ENCODE measurements at places on chromosomes 2 and 18.

DNA sequence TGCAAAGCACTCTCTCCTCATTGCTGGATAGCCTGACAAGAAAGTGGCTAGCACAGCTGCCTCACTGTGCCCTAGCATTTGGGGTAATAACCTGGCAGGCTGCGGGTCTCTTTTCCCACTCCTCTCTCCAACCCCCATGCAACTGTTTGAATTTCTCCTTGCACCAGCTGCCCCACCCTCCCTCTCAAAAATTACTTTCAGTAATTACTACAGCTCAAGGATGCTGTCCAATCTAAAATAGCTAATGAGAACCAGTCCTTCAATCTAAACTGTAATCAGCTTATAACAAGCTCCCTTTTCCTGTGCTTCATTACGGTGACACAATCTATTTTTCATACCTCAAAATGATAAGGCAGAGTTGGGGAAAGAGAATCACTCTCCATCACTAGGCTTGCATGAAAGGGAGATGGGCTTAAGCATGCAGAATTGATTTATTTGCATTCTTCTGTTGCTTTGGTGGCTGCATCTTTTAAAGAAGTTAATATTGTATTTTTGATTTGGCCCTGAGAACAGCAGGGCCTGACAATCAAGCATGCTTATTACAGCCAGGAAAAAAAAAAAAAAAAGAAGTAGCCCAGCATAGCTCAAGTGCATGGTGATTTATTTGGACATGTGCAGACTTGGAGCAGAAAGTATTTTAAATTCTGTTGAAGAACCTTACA lies 881.8 kb downstream of the SLC4A3 start:
- DNase-seq, result no peak

DNA sequence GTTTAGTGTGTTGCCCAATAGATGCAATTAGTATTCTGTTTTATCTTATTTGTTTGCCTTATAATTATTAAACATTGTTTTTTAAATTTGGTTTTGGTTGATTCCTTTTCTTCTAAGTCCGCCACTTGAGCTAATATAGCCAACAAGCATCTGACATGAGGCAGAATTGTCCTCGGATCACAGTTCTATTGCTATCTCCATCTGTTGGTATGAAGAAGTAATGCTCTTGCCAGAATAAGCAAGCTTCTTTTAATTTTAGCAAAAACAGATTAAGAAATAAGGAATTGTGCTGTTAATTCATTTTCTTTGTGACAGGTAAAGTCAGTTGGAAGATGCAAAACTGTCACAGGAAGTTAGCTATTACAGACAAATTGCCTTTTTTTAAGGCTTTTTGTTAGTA lies 54.3 kb downstream of the R3HDM1 start:
- DNase-seq, result no peak

DNA sequence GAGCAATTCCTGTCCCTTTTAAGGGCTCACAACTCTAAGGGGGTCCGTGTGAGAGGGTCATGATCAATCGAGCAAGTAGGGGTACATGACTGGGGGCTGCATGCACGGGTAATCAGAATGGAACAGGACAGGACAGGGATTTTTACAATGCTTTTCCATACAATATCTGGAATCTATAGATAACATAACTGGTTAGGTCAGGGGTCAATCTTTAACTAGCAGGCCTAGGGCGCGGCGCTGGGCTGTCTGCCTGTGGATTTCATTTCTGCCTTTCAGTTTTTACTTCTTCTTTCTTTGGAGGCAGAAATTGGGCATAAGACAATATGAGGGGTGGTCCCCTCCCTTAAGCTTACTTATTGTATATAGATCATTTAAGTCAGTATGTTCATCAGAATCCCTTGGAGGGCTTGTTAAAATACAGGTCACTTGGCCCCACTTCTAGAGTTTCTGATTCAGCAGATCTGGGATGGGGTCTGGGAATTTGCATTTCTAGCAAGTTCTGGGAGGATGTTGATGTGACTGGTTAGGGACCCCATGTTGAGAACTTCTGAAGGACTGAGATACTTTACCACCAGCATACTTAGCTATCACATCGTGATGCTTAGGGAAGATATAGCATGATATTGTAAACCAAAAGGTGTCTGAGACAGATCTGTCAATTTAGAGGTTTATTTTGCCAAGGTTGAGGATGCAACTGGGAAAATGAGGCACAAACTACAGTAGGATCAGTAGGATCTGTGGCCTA lies 2.8 kb upstream of the INPP4A start:
- no peak for DNase-seq

DNA sequence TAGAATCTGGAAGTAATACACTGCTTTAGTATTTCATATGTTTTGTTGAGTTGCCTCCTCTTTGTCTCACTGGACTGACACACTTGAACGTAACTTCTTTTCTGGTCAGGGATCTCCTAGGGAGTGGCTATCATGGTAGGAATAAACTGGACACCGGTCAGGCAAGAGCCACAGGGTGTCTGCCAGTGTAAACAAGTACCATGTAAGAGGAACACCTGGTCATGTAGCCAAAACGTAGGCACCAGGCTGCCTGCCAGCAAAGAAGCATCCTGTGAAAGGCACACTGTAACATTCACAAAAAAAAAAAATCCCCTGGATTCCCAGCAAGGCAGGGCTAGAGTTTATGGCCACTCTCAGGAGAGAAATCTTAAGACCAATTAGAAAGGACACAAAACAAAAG lies 372.8 kb upstream of the RND3 start:
- DNase-seq, result no peak

DNA sequence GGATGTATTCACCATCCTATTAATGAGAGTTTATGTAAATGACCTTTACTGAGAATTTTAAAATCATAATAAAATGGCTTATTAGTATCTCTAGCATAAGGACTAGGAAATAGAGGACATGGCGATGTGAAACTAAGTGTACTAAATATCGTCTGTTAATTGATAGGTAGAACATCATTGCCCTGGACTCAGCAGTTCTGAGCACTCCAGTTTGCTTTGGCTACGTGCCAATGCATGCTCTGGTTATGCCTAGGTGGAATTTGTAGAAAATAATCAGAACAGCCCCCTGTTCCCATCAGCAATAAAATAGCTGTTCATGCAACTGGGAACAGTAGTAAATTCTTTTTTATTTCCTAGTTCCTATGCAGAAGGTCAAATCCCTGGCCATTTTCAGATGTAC lies 247.8 kb downstream of the DOK6 start:
- no peak for DNase-seq

- no peak for DNase-seq
These were observed 40.0 kb downstream of the AGAP1 start for GRCh38 chr2:235533616-235534385.

DNA sequence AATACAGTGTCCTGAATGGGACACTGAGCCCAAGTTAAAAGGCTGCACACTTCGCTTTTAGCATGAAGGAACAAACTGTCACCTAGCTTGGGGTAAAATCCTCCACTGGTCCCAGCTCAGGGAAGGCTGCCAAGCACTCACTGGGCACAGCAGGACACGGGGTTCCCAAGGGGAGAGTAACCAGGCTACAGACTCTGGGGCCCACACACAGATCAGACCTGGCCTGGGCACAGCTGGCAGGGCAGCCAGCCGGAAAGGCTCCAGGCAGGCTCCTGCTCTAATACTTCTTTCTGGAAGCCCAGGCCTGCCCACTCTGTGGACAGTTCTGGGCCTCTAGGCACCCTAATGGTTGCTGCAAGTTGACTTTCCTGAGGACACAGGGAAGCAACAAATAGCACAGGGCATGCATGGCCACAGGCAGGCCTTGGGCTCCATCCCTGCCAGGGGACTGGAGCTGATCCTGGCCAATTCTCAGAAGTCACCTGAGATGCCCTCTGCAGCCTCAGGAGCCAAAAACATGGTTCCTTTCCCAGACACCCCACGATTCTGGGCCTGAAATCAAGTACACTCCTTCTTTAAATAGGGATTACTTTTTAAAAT lies 18.7 kb upstream of the SULT1C3 start:
- no peak for DNase-seq

DNA sequence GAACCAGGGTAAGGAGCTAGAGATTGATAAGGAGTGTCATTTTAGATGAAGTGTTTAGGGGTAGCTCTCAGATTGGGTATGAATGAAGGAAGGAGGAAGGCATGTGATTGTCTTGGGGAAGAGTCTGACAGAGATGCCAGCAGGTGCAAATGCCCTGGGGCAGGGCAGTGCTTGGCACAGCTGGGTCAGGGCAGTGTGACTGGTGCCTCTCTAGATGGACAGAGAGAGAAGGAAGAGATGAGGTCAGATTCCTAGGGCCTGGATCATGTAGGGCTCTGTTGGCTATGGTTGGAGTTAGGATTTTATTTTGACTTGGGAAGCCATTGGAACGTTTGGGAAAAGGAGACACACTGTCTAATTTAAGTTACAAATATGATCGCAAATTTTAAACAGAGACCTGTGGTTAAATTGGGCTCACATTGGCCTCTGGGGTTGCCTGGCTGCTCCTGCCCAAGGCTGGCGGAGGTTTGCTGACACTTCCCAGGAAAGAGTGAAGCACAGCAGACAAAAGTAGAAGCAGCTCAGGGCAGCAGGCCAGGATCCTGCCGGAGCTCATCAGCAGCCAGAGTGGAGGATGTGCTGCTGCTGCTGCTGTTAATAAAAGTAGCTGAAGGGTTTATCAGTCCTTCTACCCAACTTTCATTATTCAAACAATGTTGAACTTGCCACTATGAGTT lies 32.7 kb upstream of the FHL2 start:
- no peak for DNase-seq

GRCh38 chr2:68909793-68910674 lies 38.8 kb upstream of the BMP10 start:
- peak; percentile 45 for DNase-seq

DNA sequence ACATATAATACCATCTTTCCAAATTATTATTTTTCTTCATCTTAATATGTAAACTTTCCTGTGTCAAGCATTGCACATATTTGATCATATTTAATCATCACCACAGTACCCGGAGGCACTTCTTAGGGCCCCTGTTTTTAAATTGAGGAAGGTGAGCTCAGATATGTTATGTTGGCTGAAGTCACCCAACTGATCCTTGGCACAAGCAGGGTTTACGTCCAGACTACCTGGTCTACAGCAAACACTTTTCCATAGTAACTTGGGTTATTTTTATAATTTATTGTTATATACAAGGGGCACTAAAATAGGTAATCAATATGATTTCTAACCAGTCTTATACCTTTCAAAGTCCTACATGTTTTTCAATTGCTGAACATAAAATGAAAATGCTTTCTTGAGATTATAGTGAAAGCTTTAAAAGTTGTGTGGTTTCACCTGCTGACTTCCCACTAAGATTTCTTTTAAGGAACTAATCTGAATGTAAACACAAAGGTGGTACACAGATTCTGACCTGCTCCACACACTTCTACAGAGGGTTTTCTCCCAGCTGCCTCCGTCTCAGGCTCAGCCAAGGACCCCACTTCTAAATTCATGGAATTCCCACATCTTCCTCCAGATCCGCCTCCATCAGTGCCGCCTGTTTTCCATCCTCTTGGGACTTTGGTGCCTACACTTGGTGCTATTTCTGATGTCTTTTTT lies 52.2 kb downstream of the SH3YL1 start:
- no peak for DNase-seq

GRCh38 chr2:169095621-169096105 lies 26.3 kb downstream of the DHRS9 start:
- no peak for DNase-seq

DNA sequence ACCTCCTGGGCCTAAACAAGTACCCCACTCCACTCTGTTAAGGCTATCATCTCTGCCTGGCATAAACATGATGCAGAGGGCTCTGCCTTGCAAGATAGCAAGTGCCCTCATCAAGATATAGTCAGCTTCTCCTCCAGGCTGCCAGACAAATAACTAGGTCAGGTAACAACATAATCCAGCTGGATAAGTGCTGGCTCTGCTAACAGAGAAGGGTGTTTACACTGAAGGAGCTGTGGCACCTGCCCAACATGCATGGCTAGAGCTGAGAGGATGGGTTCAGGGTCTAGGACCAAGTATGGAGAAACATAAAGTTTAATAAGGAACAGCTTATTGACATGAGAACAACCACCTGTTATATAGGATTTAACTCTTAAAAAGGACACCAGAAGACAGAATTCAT lies 42.8 kb downstream of the DLGAP1 start:
- DNase-seq, result no peak

GRCh38 chr2:128379021-128380015 lies 60.6 kb upstream of the HS6ST1 start:
- DNase-seq, result no peak

GRCh38 chr18:42545825-42546224 lies 569.7 kb downstream of the RIT2 start:
- no peak for DNase-seq

DNA sequence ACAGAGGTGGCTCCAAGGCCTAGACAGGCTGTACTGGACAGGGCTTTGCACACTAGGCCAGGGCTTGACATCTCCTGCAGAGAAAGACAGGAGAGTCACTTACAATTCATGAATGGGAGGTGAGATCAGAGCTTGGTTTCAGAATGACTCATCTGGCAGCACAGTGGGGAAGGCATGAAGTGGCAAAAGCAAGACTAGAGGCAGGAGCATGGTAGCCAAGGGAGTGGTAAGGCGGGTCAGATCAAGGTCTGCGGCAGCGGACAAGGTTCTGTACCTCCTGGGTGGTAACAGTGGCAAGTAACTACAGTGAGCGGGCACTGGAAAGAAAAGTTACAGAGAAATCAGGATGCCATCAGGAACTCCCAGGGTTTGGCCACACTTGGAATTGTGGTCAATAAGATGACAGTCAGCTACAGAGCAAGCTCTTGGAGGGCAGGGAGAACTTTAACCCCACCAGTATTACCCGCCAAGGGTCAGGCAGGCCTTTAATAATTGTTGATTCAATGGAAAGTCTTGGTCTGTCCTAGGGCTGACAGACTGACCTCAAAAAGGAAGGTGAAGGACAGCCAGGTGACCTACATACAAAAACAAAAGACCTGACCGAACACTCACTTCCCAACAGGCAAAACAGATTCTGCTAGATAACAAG lies 5.7 kb downstream of the MCFD2 start:
- no peak for DNase-seq

DNA sequence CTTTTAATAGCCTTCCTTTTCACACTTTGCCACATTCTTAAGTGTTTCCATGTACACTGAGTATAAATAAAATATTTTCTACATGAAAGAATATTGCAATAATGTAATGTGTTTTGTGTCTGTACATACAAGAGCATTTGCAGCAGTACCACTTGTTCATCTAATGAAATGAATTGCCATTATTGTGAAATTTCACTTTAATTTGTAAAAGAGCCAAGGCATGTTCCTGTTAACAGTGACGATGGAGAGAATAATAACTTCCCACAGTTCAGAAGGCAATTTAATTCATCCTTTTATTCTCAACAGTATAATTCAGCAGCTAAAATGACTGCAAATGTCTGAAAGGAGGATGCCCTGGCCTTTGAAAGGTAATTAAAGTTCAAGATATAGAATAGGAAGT lies 853.9 kb downstream of the LRRTM4 start:
- no peak for DNase-seq

DNA sequence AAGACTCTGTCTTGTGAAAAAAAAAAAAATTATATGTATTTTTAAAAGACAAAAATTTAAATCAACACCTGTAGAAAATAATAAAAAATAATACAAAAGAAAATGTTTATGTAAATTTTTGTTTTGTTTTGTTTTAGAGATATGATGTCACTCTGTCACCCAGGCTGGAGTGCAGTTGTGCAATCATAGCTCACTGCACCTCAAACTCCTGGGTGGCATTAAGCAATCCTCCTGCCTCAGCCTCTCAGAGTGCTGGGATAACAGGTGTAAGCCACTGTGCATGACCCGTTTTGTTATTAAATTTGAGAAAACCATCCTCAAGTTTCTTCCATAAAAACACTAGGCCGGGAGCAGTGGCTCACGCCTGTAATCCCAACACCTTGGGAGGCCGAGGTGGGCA lies 56.2 kb upstream of the B3GNT7 start:
- DNase-seq, result no peak

GRCh38 chr2:33167622-33168245 lies 221.0 kb downstream of the LTBP1 start:
- no peak for DNase-seq

Data from activated B cell treated with CpG ODN at 0.5 μM for 24 hours (primary cell).